ENCODE measurements at places on chromosomes 6 and 20.
A peak's percentile ranks its signal among the peaks of the same experiment; 100 is the strongest.

GRCh38 chr6:95601133-95601532 is 23.8 kb downstream of the MANEA start:
- peak; percentile 80 for DNase-seq

- DNase-seq: peak; percentile 49
Measured at GRCh38 chr6:143679041-143679440, 1.3 kb downstream of the PHACTR2 start.

DNA sequence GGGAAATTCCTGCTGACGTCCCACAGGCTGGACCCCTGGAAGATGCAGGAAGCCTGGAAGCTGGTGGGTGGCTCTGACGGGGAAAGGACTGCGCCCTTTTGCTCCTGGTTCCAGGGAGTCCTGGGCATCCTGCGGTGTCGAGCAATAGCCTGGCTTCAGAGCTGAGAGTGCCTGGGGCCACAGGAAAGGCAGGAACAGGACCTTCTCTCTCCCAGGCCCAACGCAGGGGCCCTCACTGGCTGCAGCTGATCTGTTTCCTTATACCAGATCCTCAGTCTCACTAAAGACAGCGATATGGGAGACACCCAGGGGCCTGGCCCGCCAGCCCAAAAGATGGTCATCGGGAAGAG is 1.4 kb downstream of the B3GALT4 start:
- no peak for DNase-seq

DNA sequence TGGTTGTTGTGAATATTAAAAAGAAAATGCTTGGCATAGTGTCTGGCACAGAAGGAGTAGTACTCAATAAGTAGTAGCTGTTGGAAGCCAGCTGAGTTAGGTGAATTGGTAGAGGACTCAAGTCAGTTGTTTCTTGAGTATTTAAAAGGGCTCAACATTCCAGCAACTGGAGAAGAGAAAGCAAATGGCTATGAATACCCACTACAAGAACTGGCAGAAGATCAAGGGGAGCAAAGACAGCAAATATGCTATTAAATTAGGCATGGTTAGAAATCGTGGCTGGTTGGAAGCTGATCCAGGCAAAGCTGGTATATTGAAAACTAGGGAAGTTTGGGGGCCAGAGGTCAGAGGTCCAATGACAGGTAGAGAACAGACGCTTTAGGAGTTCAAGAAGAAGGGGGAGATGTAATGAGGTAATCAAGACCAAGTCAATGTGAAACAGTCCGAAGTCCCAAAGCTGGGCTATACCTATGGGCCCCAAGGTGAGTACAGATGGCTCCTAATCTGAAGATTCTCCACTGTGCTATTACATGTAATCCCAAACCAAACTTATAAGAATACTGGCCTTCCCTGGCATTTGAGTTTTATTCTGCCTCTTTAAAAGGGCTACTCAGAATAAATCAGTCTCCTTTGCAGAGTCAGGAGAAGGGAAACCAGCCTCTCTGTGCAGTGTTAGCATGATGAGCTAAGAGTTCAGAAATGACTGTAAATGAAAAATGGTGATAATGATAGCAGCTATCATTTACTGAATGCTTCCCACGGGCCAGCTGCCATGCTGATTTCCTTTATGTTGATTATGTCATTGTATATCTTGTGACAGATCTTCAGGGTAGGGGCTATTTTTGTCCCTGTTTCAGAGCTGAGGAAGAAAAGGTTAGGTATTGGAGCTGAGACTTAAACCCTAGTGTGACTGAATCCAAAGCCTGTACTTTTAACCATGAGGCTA is 122.3 kb downstream of the ANKS1A start:
- no peak for DNase-seq

DNA sequence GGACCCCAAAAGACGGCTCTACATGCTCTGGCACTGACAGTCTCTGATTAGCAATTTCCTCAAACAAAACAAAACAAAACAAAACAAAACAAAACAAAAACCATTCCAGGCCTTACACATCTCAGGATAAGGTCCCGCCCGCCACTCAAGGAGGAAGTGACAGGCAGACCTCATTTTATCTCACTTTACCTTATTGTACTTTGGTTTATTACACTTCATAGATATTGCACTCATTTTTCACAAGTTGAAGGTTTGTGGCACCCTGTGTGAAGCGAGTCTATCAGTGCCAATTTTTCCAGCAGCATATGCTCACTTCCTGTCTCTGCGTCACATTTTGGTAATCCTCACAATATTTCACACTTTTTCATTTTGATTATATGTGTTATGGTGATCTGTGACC is 15.2 kb downstream of the ZBP1 start:
- DNase-seq: no peak

- DNase-seq: no peak
Measured at GRCh38 chr6:170150590-170150945, 140.3 kb downstream of the DLL1 start.

DNA sequence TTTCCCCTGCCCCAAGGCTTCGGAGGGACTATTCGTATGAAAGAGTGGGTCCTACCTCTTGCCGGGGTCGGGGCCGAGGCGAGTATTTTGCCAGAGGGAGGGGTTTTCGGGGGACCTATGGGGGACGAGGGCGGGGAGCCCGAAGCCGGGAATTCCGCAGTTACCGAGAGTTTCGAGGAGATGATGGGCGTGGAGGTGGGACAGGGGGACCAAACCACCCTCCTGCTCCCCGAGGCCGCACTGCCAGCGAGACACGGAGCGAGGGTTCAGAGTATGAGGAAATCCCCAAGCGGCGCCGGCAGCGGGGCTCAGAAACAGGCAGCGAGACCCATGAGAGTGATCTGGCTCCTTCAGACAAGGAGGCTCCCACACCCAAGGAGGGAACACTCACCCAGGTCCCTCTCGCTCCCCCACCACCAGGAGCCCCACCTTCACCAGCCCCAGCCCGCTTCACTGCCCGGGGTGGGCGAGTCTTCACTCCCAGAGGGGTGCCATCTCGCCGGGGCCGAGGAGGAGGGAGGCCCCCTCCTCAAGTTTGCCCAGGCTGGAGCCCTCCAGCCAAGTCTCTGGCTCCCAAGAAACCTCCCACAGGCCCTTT is 11.3 kb downstream of the PRRC2A start:
- DNase-seq: no peak

DNA sequence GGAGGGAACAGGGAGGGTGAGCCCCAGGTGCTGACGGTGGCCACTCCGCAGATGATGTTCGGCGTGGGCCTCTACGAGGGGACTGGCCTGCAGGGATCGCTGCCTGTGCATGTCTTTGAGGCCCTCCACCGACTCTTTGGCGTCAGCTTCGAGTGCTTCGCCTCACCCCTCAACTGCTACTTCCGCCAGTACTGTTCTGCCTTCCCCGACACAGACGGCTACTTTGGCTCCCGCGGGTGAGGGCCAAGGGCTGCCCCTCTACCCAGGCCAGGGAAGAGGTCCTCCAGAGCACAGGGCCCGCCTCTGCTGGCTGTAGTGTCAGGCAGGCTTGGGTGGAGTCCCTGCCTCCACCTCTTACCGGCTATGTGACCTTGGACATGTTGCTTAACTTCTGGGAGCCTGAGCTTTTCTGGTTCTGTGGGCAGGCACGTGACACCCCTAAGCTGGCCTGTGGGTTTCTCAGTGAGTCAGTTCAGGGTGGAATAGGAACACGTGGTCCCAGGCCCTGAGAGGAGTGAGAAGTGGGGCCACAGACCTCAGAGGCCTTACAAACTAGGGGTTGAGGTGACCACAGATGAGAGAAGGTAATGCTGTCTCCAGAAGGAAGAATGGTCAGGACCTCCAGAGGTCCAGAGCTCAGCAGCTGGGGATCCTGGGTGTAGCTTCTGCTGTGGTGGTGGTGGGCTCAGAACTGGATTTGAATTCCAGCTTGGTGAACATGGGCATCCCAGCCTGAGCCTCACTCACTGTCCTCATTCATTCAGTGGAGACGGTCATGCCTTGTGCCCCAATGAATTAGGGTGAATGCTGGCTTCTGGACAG is 11.9 kb downstream of the PCIF1 start:
- DNase-seq: peak; percentile 87

DNA sequence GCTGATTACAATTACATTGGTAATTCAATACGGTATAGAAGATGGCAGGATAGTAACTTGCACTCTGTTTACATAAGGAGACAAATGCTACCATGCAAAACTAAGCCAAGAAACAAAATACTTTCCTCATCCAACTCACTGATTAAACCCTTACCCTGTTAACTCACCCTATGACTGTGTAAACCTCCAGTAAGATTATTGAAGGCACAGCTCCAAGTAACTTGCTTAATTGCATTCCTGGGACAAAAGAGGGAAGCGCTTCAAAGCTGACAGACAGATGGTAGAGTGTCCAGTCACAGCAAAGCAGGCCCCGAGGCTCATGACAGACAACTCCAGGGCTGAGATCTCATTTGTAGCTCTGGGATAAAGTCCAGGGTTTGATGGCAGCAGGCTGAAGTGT is 6.9 kb upstream of the KIF16B start:
- peak; percentile 27 for DNase-seq

DNA sequence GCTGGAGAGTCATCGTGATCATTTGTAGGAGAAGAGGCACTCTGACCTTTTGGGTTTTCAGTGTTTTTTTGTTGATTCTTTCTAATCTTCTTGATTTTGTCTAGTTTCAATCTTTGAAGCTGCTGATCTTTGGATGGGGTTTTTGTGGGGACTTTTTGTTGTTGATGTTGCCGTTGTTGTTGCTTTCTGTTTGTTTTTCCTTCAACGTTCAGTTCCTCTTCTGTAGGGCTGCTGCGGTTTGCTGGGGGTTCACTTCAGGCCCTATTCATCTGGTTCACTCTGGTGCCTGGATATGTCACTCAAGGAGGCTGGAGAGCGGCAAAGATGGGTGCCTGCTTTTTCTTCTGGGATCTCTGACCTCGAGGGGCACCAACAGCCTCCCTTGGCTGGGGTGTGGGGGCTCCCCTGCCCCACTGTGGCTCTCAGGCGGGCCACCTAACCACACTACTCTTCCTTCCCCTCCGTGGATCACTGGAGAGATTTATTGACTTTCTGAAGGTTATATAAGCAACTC is 21.5 kb upstream of the TMEM244 start:
- no peak for DNase-seq

- DNase-seq: no peak
Measured at GRCh38 chr6:5280920-5281319, 19.6 kb downstream of the FARS2 start.

DNA sequence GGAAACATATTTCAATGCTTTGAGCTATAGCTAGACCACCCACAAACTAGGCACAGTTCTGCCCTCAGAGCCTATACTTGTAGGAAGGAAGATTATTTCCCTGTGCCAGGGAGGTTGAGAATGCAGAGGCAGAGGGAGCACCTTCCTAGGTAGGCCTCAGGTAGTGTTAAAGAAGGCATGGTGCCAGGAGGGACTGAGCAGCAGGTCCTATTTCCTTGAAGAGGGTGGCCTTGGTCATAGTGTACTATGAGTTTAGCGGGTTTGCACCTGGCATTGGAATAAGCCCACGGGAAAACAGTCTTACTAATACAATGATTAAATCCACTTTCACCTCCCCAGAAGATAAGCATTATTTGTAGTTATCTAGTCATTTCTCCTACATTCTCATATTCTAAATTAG is 375.4 kb downstream of the CDKAL1 start:
- DNase-seq: no peak

- no peak for DNase-seq
Measured at GRCh38 chr6:30185846-30186484, 22.6 kb downstream of the TRIM15 start.

- peak; percentile 97 for DNase-seq
Measured at GRCh38 chr6:148407372-148407771, 64.7 kb downstream of the SASH1 start.

DNA sequence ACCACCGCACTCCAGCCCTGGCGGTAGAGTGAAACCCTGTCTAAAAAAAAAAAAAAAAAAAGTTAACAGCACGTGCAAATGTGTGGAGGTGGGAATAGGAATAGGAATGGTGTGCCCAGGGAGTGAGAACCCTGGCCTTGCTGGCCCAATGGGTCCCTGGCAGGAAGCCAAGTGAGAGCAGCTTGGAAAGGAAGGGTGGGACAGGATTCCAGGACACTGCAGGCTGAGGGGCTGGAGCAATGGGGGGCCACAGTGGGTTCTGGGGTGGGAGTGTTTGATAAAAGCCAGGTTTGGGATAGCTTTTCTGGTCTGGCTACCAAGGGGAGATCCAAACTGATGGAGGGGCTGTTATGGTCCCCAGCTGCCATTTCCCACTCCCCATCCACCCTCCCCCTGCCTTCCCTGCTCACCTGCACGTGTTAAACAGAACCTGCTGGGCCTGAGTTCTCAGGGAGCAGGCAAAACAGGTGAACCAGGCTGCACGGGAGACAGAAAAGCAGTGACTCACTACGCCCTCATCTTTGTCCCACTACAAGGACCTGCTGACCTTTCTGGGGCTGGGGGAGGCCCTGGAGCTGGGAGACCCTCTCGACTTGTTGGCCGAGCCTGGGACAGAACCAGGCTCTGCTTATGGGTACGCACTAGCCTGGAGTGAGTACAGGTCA is 3.3 kb downstream of the SUN5 start:
- DNase-seq: no peak

DNA sequence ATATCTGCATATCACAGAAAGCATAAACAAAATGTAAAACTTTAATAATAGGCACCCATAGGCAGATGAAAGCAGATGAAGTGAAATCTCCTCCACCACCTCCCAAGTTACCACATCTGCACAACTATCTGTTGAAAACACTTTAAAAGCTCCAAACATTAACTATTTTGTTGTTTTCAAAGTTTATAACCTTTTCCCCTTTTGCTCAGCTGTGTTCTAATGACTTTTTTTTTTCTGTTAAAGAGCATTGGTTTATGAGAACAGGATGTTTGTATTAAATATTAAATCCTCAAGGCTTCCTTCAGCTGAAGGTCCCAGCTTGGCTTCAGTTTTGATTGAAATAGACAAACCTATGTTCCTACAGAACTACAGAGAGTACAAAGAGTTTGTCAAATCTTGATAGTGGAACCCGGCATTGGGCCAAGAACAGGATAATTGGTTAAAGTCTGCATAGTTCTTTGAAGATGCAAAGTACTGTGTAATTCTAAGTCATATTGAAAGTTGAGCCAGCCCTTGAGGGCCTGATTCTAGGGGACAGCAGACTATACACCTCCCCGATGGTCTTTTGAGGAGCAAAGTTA is 255.1 kb upstream of the JAG1 start:
- no peak for DNase-seq

GRCh38 chr20:2747676-2748235 is 52.7 kb downstream of the CPXM1 start:
- no peak for DNase-seq

DNA sequence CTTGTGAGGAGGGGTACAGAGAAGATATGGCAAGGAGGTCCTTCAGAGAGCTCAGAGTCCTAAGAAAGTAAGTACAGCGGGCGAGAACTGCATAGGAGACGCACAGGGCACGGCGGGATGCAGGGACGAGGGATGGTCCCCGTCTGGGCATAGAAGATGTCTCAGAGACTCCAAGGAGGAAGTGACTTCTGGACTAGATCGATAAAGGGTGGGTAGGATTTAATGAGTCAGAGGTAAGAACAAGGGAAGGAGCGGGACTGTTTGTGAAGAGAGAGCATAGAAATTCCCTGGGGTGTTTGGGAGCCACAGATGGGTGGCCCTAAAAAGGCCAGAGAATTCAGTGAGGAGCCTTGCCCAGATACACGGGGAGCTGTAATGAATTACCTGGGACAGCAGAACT is 69.1 kb downstream of the FAM120B start:
- no peak for DNase-seq

GRCh38 chr6:24431045-24431451 is 28.3 kb downstream of the MRS2 start:
- peak; percentile 66 for DNase-seq

Data from ELR (cell line).